ENCODE measurements at places on chromosomes 3 and 15. TPM values are rescaled to one million over a fixed set of nuclear protein-coding genes. Genes with fewer than 3 reads are reported as not detected.

GRCh38 chr15:40343512-40343911 is 2.8 kb upstream of the CCDC9B start:
- DNase-seq, result peak; percentile 66

DNA sequence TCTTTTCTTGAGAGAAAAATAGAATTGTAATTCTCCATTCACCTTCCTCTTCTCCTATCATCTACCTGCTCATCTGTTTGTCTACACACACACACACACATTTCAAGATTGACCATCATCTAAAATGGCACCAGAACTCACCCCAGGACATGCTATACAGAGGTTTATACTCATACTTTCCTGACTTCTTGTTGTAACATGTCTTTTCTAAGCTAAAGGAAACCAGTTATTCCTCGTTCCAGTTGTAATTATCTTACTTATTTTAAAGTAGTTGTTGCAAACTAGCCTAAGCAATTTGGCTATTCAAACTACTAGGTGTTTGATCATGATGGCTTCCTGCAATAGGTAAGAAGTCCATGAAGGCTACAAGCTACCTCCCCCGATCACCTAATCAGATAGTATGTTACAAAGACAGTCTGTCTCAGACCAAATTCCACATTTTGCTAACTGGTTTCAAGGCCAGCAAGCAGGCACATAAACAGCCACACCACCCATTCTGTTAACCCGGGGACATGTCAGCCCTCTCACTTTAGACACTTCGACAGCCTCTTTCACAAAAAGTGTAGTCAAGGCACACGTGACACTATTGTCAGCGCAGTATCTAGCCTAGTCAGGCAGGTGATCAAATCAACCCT is 189.7 kb downstream of the SHQ1 start:
- DNase-seq, result no peak

- peak; percentile 85 for DNase-seq
Observed at GRCh38 chr15:63891079-63891767, 57.5 kb upstream of the HERC1 start.

GRCh38 chr3:66392512-66392911 is 108.3 kb downstream of the LRIG1 start:
- no peak for DNase-seq

DNA sequence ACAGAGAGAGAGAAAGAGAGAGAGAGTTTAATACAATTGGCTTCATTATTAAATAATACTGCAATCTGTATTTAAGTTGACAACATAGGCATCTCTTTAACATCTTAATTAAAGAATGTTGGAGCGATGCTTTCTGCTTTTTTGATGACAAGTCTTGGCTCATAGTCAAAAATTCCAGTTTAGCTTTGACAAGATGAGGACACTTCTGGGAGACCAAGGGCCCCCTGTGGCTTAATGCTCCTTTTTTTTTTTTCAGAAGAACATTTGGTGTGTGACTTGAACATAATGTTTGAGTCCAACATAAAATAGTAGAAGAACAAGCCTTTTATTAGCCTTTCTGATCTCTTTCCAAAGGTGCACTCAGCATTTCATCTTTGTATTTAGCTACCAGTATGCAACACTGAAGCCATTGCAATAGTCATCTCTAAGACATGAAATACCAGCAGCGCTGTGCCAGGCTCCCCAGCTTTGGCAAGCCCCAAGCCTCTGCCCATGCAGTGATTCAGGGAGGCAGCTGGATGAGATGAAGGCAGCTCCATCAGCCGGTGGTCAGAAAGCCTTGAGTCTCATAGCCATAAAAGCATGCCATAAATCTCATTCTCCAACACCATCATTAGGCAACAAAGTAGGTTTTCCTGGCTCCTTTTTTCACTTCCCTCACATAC is 349.4 kb upstream of the SEMA6D start:
- DNase-seq, result no peak

GRCh38 chr3:187839422-187839821 is 94.2 kb upstream of the BCL6 start:
- DNase-seq, result no peak

GRCh38 chr3:102265720-102266119 is 169.1 kb upstream of the ZPLD1 start:
- DNase-seq, result no peak

DNA sequence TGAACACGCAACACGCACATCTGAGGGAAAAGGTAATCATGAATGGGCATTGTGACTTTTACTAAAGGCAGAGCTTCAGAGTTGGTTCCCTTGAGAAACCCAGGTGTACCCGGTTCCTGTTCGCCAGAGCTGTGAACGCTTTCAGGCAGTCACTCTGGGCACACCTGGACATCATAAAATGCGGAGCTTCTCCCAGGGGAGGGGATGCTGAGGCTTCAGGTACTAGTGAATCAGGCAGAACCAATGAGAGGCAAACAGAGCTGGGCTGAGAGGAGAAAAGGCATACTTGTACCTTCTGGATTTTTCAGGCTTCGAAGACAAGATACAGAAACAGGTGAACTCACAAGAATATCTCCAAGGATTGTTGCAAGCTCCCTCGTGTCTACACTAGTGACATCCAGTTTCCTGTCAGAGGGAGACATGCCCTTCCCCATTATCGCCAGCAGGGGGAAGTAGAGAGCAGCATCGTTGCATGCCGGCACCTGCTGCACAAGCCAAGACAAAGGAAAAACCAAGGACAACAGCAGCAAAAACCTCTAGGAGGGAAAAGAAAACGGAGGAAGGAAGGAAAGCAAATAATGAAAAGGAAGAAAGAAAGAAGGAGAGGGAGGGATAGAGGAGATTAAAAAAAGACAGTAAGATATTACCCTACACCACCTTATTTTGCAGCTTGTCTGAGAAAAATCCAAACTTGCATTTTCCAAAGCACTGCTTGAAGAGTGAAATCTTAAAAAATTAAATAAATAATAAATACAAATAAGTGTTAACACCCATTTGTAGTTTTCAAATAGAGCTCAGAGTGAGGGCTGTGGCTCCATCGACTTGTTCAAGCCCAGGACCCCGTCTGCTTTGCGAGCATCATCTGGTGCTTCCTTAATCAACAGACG is 2.0 kb downstream of the AHSG start:
- peak; percentile 66 for DNase-seq

DNA sequence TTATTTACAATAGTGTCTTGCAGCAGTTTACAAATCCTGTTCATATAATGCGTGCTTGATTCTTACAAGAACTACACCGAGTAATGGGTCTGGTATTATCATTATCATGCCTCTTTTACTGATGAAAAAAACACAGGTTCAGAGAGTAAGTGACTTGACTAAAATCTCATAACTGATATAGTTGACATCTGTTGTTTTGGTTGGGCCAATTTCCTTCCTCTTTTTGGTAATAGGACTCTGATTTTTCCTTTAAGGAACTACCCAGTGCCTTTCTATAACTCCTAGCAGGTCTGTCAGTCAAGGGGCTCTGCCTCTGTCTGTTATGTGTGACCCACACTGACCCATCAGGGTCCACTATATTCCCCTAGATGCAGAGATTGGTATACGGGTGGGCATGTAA is 14.6 kb upstream of the BLOC1S6 start:
- DNase-seq, result no peak

DNA sequence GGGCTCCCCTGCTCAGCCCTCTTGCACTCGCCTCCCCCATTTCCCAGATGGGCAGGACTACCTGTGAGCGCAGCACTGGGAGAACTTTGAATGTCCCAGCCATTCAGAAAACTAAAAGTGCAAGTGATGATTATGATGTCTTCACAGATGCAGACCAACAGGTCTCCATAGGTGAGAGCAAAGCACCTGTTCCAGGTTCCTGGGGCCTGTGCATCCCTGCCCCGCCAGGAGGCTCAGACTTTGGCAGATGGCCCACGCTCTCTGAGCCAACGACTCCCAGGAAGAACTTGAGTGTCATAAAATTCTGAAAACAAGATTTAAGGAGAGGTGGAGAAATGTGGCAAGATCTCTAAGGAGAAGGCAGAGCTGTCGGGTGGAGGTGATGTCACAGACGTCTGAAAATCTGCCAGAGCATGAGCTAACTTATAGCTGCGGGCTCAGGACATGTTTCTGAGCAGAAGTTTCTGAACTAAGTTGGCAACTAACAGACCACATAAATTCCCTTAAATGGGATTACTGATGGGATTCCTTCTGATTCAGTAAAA is 110.8 kb upstream of the IGF1R start:
- DNase-seq, result no peak

DNA sequence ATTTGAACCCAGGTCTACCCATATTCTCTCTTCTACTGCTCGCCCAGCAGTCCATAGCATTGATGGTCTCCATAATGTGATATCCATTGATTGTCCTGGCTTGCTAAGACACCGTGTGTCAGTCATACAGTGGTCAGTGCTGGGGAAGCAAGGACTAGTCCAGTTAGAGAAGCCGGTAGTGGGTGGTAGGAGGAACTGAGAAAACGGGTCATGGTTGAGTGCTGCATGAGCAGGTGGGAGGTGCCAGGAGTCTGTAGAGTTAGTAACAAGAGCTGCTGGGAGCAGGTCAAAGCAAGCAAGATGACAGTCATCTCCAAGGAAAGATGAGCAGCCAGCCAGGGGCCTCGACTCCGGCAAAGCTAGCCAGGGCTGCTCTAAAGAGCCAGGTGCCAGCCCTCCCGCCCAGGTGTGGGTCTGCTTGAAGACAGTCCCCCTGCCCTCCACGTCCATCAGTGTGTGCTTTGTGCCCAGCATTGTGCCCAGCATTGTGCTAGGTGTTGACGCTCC is 29.5 kb upstream of the USP3 start:
- DNase-seq, result no peak

- no peak for DNase-seq
Observed at GRCh38 chr3:65858749-65859148, 180.0 kb downstream of the MAGI1 start.

DNA sequence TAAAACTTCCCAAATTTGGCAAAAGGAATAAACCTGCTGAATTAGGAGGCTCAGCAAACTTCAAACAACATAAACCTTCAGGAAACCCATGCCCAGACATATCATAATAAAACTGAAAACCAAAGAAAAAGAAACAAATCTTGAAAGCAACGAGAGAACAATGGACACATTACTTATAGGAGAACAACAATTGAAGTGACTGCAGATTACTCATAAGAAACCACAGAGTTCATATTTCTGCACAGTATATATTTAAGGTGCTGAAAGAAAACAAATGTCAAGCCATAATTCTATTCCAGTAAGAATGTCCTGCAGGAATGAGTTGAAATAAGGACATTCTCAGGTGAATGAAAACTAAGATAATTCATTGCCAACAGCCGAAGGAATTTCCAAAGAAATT is 80.8 kb upstream of the PROK2 start:
- no peak for DNase-seq

GRCh38 chr3:192879346-192880031 is 38.2 kb downstream of the MB21D2 start:
- DNase-seq, result no peak

Gene ZNF592
- 17.0 TPM for total RNA-seq

Gene ZBTB11
- 8.3 TPM for total RNA-seq

Gene SEMA3G
- 13.7 TPM for total RNA-seq

Gene POPDC2
- 383 TPM for total RNA-seq

Gene FMN1
- 5.4 TPM for total RNA-seq

Gene MYZAP
- 429 TPM for total RNA-seq

Data from left cardiac atrium (tissue), 4 donors.